ENCODE measurements at places on chromosomes 1 and 21. TPM values are rescaled to one million over a fixed set of nuclear protein-coding genes. Genes with fewer than 3 reads are reported as not detected.
A peak's percentile ranks its signal among the peaks of the same experiment; 100 is the strongest.

DNA sequence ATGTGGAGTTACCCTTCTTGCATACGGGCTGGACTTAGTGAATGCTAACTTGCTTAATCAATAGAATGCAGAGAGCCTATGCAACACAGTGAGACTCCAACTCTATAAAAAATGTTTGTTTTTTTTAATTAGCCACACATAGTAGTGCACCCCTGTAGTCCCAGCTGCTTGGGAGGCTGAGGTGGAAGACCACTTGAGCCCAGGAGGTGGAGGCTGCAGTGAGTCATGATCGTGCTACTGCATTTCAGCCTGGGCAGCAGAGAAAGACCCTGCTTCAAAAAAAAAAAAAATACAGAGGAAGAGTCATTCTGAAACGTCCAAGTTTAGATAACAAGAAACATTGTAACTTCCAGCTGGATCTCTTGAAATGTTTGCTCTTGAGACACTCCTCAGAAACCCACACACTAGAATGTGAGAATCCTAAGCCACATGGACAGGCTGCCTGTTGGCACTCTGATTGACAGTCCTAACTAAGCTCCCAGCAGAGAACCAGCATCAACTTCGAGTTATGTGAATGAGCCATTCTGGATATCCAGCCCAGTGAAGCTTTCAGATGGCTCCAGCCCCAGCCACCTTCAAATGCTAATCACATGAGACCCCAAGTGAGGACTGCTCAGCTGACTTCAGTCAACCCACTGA, 20.0 kb upstream of the CAP1 start:
- no peaks in the 10 kb centered on the region for H3K36me3 ChIP-seq
- no peaks in the 10 kb centered on the region for H3K4me1 ChIP-seq
- H3K27me3 ChIP-seq, result no peaks in the 10 kb centered on the region
- DNase-seq, result no peak
- H3K4me3 ChIP-seq, result no peak overlapping the region

DNA sequence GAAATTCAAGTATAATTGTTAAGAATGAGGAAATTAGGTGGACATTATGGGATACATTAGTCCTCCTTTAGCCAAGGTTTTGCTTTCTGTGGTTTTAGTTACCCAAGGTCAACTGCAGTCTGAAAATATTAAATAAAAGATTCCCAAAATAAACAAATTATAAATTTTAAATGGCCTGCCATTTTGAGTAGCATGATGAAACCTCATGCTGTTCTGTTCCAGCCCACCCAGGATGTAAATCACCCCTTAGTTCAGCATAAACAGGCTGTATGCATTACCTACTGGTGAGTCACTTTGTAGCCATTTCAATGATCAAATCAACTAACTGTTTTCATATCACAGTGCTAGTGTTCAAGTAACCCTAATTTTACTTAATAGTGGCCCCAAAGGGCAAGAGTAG, 132.5 kb upstream of the LYPLAL1 start:
- H3K27me3 ChIP-seq, result no peaks in the 10 kb centered on the region
- DNase-seq, result no peak
- no peaks in the 10 kb centered on the region for H3K4me1 ChIP-seq
- no peak overlapping the region for H3K27ac ChIP-seq

- peaks cover 16% of the 10 kb centered on the region for H3K4me1 ChIP-seq
- peak overlapping the region; percentile 84 for H3K4me3 ChIP-seq
- peaks cover 30% of the 10 kb centered on the region for H3K27me3 ChIP-seq
- H3K36me3 ChIP-seq, result no peaks in the 10 kb centered on the region
- no peak overlapping the region for H3K27ac ChIP-seq
Observed at GRCh38 chr1:113390871-113391648, 745 bp downstream of the MAGI3 start.

GRCh38 chr1:238648296-238648695, 738.1 kb upstream of the CHRM3 start:
- no peak overlapping the region for H3K27ac ChIP-seq
- no peaks in the 10 kb centered on the region for H3K36me3 ChIP-seq
- H3K4me3 ChIP-seq, result no peak overlapping the region
- DNase-seq, result no peak
- no peaks in the 10 kb centered on the region for H3K4me1 ChIP-seq

DNA sequence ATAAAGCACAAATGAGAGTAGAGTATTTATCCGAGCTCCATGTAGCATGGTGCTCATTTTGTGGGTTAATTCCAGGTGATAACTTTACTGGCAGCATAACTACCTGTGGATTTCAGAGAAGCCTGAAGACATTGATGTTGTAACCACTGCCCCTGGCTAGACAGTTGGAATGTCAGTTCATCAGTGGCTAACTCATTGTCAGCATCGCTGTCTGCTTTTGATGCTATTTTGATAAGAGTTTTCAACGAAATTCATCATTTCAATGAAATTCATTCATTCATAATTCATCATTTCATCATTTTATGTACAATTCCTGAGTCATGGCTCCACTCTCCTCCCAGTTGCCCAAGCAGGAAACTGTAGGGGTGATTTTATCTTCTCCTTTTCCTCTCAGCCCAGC, 34.4 kb downstream of the HSD3B1 start:
- no peaks in the 10 kb centered on the region for H3K36me3 ChIP-seq
- no peaks in the 10 kb centered on the region for H3K4me1 ChIP-seq
- no peak overlapping the region for H3K27ac ChIP-seq
- no peaks in the 10 kb centered on the region for H3K27me3 ChIP-seq
- no peak overlapping the region for H3K4me3 ChIP-seq

DNA sequence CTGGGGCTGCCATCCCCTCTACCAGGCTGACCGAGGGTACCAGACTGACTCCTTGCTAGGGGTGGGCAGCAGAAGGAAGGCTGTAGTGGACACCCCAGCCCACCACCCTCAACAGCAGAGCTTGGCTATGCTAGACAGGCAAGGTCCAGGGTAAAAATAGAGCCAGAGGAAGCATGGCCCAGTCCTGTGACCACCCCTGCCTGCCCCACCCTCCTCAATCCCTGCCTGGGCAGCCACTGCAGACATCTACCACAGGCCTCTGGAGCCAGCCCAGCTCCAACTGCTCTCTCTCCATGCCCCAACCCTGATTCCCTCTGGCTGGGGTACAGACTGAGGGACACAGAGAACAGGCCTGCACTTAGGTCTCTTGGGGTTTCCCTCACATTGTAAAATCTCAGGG, 1.7 kb downstream of the S100A1 start:
- no peaks in the 10 kb centered on the region for H3K27me3 ChIP-seq
- no peaks in the 10 kb centered on the region for H3K36me3 ChIP-seq
- H3K4me1 ChIP-seq, result peaks cover 31% of the 10 kb centered on the region
- DNase-seq, result no peak

DNA sequence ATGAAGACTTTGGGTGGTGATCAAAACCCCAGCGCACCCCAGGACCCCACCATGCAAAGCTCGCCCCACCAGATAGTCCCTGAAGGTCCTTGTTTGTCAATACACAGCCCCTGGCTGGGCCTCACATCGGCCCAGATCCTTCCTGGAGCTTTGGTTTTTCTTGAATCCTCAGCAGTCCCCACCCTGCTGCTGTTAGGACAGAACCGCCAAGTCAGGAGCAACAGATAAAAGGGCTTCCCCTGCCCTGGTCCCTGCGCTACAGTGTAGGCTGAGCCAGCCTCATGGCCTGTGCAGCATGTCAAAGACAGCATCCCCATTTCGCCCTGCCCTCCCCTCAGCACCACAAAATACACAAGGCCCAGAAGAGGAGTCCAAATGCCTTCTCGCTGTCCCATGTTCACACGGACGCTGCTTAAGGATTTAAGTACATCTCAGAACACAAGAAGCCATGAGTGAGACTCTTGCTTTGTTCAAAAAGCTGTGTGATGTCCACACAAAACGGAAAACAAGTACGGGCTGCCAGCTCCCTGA, 65.7 kb downstream of the PSMG1 start:
- H3K36me3 ChIP-seq, result no peaks in the 10 kb centered on the region
- H3K27ac ChIP-seq, result no peak overlapping the region
- H3K4me1 ChIP-seq, result peaks cover 13% of the 10 kb centered on the region
- H3K27me3 ChIP-seq, result no peaks in the 10 kb centered on the region
- H3K4me3 ChIP-seq, result no peak overlapping the region

The CYP4A11 gene
- total RNA-seq, result not detected

All from natural killer cell (primary cell).